ENCODE measurements at places on chromosomes 6 and 20.

DNA sequence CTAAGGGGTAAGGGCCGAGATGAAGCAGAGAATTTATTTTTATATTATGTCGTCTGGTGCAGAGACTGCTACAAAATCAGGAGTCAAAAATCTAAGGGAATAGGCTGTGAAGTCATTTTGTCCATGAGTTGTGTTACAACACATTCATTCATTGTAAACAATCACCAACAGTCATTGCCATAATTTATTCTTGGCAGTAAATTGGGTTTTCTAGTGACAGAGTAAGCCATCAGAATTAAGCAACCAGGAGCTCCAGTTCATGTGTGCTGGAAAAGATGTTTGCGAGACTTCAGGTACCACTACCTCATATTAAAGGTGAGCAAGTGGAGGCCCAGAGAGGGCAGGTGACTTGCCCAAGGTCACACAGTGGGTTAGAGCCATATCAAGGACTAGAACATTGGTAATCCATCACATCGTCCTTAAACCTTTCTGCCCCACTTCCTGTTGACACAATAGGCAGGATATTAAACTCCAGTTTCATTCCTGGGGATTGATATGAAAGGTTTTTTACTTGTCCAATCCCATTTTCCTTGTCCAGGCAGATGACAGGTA lies 46.0 kb downstream of the E2F3 start:
- no peak for DNase-seq

- no peak for DNase-seq
These were observed 78.5 kb upstream of the TRDN start for GRCh38 chr6:123715006-123715863.

DNA sequence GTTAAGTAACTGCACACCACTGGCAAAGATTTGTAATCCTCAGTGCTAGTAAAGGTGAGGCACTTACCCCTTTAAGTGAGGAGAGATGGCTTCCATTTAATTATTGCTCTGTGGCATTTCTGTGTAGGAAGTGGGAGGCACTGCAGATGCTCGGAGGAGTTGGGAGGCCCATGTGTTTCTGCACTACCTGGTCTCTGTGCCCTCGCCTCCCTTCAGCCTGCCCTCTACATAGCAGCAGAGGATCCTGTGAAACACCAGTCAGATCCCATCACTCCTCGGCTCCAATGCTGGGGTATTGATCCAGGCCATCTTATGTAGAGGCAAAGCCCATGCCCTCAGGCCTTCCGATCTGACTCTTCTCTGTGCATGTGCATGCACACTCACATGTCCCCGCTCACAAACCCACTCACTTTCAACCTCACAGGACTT lies 67.0 kb downstream of the SLX4IP start:
- no peak for DNase-seq

DNA sequence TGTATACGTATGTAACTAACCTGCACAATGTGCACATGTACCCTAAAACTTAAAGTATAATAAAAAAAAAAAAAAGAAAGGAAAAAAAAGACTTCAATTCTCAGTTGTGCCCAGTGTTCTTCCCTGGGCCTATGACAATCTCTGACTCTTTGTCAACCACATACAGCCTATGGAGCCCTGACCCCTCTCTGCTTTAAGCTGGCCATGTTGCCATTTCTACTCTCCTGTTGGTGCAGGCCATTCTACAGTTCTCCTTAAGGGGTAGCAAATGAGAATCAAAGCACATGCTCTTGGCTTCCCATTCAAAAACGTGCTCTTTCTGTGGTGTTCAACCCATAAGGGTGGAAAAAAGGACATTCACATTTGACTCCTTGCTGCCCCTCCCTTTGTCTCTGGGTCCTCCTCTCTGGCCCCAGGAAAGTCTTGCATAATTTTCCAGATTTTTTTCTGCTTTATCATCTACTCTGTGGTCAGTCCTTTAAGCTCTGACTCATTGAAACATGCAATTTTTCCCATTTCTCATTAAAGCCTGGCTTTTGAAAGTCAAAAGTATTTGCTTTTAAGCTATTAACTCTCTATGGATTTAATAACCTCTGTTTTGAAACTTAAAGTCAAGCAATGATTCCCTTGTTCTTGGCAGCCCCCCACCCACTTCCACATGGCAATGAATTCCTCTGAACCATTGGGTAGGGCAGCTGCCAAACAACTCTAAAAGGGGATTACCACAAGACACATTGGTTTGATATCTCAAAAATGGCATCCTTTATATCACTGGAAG lies 208.6 kb upstream of the MCHR2 start:
- DNase-seq: no peak

- DNase-seq: no peak
These were observed 115.8 kb downstream of the TRERF1 start for GRCh38 chr6:42335896-42336295.

DNA sequence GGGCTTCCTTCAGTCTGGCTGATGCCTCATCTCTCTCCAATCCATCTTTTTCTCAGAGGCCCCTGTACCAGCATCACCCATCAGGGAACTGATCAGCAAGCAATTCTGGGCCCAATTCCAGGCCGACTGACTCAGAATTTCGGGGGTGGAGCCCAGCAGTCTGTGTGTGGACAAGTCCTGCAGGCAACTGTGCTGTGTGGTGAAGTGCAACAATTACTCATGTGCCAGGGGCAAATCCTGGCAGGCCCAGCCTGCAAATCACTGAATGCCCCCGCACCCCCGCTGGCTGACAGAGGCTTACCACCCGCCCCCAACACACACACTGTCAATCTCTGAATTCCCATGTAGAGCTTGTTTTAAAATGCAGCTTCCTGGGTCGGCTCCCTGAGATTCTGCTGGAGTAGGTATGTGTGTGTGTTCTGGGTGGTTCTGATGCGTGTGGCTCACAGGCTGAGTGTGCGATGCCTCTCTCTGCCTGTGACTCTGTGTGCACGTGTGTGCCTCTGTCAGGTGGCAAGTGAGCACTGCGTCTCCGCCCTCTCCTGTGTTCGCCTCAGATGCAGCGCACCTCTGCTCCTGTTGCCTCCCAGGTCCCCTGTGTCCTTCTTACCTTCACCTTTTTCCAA lies 45.4 kb downstream of the SSR1 start:
- DNase-seq: no peak

DNA sequence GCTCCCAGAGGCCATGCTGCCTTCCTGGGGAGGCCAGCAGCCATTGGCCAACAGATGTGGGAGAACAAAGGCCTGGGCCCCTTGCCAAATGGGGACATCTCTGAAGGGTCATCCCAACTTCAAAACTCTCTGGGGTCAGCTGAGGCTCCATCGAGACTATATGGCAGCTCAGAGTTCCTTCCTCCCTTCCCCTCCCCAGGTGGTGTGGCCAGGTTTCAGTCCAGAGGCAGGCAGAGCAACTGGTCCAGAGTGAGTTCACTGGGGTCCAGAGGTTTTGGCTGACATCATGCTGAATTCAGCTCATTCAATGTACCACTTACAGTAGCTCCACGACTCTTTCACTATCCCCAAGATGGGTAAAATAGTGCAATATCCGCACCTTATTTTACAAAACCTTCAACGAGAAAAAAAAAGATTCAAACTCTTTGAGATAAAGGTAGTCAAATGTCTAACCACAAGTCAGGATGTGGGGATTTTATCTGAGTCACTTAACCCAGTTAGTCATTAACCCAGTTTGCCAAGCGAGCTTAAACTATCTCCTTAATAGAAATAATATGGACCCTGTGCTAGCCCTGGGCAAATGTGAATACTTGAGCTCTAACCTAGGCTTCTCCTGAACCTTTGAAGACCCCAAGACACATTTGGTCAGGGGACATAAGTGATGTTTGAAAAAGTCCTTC lies 108.4 kb upstream of the PLEKHG1 start:
- no peak for DNase-seq

DNA sequence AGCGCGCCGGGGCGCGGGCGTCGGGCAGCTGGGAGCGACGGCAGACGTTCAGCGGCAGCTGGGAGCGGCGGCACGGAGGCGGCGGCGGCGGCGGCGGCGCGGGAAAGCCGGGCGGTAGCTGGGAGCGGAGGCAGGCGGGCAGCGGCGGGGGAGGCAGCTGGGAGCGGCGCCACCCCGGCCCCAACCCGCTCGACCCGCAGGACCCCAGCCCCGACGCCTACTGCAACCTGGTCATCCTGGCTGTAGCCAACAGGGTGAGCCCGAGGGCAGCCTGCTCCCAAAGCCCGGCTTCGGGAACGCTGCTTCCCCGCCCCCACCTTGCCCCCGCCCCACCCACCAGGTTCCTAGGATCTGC lies 8.9 kb downstream of the CCM2L start:
- no peak for DNase-seq

DNA sequence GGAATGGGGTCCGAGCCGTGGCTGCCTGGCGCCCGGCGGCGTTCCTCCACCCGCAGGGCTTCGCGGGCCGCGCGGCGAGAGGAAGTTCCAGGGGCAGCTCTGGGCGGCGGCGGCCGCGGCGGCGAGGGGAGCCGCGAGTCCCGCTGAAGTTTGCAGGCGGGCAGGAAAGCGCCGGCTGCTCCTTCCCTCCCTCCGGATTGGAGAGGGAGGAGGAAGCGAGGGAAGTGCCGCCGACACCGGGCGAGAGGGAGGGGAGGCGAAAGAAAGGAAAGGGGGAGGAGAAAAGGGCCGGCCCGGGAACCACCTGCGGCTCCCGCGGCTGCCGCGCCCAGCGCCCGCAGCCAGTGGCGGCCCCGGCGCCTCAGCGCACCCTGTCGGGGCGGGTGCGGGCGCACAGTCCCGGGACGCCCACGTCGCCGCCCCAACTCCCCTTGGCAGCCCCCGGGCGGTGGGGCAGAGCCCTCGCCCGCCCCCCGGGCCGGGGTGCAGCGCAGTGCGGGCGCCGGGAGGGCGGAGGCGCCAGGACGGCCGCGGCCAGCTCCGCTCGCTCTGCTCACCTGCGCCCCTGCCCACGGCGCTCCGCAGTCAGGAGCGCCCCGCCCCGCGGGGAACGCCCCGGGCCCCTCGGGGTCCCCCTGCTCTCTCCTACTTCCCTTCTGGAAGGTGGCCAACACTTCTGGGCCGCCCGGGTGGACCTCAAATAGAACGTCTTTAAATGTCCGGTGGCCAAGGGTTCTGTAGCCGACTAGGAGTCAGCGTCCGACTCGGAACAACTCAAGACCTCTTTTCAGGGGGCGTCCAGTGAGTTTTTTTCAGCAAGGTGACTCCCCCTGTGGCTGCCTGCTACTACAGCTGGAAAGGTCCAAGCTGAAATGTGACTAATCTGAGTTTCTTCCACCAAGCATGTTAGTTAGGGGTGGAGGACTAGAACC lies 80.3 kb upstream of the CCDC28A start:
- no peak for DNase-seq

DNA sequence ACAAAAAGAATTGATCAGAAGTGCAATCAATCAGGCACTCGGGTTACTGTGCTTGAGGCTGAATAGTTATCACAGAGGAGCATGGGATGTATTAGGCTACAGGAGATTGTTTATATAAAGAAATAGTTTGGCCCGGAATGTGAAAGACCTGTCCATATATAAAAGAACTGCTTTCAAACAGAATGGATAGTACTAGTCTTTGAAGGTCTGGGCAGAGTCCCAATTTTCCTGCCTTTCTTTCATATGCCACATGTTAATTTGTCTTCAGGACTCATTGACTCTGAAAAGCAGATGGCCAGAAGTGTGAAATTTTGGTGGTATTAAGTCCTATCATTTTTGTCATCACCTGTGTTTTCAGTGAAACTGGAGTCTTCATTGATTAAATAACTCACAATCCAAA lies 314.5 kb downstream of the EYA4 start:
- no peak for DNase-seq

DNA sequence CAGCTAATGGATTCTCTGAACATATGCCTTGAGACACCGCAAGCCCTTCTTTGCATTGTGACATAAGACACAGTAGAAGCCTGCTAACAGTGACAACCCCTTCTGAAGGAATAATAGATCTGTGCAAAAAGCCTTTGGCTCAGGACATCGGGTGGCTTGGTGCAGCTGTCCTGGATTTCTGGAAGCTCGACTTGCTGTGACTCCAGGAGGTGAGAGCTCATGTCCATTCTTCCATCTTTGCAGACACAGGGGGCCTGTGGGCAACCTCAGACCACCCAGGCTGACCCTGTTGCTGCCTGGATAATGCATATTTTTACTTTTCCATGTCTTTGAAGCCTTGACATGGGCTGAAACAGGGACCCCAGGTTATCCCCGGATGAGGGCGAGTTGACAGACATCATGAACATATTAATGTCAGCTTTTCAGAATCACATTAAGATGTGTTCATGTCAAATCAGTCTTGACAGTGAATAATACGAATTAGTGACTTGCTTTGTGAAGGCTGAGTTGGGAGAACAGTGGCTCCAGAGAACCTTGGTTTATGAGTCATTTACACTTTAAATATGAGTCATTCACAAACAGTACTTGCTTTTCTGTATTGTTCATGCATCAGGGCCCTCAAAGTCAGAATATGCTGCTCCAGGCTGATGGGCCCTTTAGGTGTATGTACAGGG lies 66.8 kb upstream of the IYD start:
- DNase-seq: no peak

GRCh38 chr6:135014353-135014832 lies 40.2 kb downstream of the HBS1L start:
- no peak for DNase-seq

DNA sequence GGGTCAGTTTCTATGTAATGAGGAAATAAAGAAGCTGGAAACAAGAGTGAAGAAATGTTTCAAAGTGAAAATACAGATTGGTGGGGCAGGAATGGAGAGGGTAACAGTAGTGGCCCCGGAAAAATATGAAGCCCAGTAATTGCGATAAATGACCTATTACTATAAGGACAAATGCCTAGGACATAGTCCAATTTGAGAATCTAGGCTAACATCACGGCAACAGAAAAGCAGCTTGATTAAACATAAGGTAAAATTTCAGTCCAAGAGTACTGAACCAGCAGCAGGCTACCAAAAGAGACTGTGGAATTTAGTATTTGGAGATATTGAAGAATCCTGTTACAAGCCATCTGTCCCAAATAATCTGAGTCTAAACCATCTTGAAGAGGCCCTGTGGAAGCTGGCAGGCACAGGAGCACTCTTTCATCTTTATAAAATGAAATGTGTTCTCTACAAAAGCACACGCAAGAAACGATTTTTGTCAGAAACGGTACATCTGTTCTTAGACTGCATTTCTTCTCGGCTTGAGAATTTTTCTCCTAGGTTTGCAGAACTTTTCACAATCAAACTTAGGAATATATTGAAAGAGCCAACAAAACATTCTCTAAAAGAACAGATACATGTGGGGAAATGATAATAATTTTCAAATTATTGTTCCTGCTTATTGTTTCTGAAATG lies 49.3 kb downstream of the ELOVL5 start:
- DNase-seq: no peak

DNA sequence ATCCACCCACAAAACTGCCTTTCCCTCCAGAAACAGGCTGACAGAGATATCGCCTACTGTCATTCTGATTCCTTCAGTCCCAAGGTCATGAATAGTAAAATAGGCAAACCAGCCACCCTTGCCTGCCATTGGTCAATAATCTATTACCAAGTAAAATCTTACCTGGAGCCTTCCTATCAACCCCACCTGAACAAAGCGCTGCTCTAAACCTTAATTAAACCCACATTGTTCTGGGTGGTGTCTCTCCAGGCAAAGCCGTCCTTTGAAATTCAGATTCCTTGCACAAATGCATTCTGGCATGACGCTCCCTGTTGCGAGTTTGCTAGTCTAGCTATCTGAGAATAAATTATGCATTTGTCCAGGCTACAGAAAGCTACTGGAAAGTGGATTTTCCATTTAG lies 291.6 kb upstream of the ECI2 start:
- no peak for DNase-seq
